HuH-7.5 (cell line): ENCODE measurements at places on chromosomes 5 and 9.

DNA sequence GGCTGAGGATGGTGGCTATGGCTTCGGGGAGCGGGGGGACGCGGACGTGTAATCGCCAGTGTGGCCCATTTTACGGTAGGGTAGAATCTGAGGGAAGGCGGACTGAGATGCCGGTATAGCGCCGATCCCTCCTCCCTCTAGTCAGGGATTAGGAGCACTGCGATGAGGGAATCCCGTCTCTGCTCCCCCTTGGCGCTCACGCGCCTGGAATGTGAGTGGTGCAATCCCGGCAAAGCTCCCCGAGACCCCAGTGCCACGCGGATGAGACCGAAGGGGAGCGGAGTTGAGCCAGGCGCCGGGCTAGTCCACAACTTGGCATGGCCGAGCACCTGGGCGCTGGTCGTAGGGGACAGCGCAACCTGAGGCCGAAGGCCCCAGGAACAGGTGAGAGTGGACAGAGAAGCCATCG is 2.2 kb downstream of the NPR3 start:
- no peak for DNase-seq

GRCh38 chr5:2136728-2137333 is 254.1 kb upstream of the IRX4 start:
- DNase-seq, result no peak

GRCh38 chr9:33752130-33752637 is 43.2 kb upstream of the PRSS3 start:
- DNase-seq, result peak; percentile 16

DNA sequence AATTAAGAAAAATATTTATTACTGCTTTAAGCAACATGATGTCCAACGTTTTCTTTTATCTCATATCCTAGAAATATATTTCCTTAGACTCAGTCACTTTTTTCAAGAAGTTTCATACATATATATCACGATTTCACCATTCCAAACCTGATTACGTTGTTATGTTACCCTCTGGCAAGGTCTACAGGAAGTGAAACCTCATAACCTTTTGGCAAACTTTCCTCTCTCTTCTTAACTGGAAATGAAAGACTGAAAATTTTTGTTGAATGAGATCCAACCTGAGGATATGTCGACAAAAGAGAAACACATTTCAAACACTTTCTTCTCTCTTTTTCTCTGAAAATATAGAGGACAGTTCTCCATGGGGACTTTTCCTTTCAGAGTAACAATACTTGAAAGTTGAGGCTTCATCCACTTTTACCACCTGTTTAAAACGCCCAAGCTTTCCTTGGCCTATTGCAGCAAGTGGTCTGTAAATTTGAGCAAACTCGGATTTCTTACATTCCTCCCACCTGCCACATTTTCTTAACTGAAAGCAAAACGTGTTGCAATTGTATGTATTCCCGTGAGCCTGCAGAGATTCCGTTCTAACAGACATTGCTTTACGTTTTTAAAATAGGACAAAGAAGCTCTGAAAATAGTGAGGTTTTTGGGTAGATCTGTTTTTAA is 298.1 kb downstream of the CETN3 start:
- no peak for DNase-seq

- DNase-seq, result no peak
Observed at GRCh38 chr5:167478188-167478587, 813.3 kb upstream of the WWC1 start.

DNA sequence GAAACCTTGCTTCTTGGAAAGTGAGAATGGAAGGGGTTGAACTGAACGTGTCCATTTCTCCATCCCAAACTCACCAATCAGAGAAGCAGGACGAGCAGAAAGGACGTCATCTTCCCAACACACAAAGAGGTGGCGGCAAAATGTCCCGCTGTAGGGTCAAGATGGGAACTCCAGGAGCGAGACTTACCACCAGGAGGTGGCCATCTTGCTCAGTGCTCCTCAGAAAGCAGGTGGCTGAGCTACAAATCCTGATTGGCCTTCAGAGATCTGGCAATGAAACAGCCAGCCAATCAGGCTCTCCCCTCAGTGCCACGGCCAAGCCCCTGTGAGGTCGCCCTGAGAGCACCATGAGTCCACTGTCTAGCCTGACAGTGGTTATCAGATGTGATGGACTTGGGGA is 259.0 kb downstream of the NDUFS4 start:
- DNase-seq, result no peak

DNA sequence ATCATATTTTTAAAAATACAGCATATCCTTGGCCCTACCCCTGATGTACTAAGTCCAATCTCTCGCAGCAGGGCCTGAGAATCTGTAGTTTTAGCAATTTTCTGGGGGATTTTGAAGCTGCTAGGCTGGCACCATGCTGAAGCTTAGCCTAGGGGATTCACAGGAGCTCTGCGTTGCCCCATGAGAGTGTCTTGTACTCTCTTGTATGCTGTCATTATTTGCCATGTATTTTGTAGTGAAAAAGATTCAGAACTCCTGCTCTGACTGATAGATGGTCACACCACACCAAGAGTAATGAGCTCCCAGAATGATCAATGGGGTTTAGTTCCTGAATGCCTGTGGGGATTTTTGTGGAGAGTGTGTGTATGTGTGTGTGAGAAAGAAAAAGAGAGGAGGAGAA is 20.7 kb upstream of the TRMT10B start:
- no peak for DNase-seq

- no peak for DNase-seq
Observed at GRCh38 chr5:96048763-96049162, 87.1 kb upstream of the ELL2 start.

- no peak for DNase-seq
Observed at GRCh38 chr5:31726952-31727351, 88.0 kb downstream of the PDZD2 start.

DNA sequence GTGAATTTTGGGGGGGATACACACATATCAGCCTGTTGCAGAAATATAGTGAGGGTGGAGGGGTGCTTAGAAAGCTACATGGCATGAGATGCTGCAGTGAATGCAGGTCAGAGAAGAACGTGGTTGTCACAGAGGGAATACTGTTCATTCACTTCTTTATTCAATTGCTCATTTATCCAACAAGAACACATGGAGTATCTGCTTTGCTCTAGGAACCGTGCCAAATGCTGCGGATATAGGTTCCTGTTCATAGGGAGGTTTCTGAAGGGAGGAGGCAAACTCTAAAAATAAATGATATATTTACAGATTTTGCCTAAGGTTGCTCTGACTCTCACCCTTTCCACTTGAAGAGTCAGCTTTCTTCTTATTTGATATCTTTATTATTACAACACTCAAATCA is 444.3 kb upstream of the CLINT1 start:
- no peak for DNase-seq

DNA sequence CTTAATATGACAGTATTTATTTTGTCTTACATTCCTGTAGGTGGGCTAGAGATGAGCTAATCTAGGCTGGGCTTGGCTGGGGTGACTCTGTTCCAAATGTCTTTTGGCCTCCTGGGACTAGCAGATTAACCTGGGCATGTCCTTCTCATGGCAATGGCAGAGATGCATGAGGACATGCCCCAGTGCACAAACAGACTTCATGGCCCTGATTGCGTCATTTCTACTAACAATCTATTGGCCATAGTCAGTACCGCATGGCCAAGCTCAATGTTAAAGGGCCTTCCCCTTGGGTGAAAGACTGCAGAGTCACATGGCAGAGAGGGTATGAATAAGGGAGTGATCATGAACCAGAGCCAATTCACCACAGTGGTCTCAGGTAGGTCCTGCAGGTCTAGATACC is 313.4 kb downstream of the MSX2 start:
- no peak for DNase-seq

- DNase-seq, result no peak
Observed at GRCh38 chr5:158777647-158778350, 321.9 kb downstream of the EBF1 start.
